ENCODE measurements at places on chromosomes 6 and 20.

DNA sequence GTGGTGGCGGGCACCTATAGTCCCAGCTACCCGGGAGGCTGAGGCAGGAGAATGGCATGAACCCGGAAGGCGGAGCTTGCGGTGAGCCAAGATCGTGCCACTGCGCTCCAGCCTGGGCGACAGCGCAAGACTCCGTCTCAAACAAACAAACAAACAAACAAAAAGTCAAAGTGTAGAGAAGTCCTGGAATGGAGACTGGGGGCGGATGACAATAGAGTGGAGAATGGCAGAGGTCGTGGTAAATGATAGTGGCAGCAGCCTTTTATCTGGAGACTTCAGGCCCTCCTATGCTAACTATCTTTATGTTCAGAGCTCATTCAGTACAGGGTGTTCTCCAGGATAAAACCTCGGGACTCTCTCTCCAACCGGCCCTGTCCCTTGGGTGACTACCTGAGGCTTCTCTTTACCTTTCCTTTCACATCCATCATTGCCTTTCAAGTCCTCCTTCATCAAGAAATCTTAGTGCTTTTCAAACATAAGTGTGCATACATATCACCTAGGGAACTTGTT, 1.4 kb upstream of the FKBPL start:
- no peak for DNase-seq

DNA sequence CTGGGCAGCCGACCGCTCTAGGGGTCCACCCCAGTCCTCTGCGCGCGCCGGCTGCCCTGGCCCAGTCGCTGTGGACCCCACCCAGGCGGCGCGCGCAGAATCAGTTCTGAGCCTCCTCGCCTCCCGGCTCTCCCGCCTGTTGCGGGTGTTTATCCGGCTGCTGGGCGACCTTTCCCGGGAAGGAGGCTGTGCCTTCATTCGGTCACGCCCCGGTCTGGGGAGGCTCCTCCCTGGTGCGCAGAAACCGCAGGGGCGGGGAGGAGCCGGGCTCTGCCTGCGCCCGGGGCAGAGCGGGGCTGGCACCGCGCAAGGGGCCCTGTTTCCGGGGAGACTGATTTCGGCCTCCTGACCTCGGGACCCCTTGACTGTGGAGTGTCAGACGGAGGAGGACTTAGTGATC, 80.8 kb upstream of the EYS start:
- no peak for DNase-seq

GRCh38 chr6:120228297-120228696, 878.7 kb upstream of the MAN1A1 start:
- DNase-seq: no peak

DNA sequence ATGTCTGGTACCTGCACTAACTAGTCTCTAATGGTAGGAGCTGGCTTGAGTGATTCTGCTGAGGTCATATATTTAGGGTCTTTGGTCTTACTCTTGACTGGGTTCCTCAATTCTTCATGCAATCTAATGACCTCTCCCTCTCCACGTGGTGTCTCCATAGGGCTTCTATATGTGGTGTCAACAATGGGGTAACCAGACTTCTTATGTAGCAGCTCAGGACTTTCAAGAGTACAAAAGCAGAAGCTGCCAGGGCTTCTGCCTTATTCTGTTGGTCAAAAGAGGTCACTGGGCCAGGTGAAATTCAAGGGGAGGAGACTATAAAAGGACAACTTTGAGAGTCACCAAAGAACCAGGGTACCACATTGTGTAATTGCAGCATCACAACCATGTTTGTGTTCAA, 54.3 kb downstream of the NUS1 start:
- no peak for DNase-seq

GRCh38 chr6:86856937-86857563, 80.3 kb upstream of the HTR1E start:
- no peak for DNase-seq

- DNase-seq: no peak
Measured at GRCh38 chr20:48825566-48825920, 2.3 kb downstream of the PREX1 start.

DNA sequence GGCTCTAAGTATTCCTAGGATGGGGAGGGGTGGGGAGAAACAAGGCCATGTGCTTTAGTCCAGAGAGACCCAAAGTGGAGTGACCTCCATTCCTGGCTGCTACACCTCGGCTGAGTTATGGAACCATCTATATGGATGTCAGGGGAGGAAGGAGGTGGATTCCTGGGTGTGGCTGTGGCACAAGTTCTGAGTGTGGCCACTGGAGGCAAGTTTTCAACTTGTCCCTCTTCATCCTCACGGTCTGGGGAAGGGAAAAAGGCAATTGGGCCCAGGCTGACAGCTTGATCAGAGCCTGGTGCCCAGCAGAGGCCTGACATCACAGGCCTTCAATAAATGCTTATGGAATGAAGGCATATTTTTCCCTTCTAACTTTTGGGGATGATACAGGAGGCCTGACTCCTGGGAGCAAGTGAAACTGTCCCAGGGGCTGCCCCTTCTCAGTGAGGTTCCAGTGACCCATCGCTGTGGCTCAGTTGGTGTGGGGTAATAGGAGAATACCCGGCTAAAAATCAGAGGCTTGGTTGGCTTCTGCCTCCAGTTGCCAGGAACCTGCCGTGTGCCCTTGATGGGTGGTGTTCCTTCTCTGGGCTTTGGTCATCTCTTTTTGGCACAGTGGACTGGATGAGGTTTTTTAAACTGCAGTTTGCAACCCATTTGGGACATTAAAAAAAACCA, 1.8 kb upstream of the ITPR3 start:
- no peak for DNase-seq

DNA sequence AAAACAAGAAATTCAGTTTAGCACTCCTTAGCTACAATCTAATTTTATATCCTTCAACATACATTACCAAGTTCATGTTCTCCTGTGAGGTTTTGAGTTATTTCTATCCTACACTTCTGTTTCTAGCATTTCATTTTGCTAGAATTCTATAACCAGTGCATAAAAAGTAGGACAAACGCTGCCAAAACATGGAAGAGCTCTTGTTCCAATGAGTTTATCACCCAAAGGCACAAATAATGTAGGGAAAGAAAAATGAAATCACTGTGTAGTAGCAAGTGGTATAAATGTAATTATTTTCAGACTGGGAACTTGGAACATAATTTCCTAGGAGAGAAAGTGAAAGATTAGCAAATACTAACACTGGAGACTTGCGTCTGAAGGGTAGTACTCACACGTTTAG, 413.3 kb upstream of the NRSN1 start:
- DNase-seq: no peak

DNA sequence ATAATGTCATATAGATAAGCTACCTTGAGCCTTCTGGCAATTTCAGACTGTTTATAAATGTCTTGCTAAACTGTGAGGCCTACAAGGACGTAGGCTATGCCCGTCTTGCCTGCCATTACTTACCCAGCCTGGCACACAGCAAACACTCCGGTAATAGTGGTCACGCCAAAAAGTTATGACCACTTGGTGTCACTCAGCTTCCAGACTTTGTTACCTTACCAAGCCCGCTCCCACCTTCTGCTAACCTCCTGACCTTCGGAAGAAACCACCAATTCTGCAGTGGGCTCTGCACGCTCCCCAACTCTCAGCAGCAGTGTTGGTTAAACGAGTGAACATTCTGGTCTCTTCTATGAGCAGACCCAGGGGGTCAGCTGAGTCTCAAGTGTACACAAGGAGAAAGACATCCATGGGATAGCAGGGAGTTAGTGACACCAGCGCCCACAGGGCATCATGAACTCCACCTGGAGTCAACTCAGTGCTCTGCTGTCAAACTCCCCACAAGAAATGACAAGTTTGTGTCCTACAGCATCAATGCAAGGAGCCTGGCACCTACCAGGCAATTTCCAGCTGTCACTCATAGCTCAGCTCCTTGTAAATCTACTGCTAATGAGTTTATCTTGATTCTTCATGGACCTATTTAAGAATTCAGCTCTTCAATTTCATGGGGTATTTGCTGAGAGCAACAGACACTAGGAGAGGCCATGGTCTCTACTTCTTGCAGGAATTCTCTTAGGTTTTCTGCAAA, 119.9 kb downstream of the TTLL2 start:
- no peak for DNase-seq

GRCh38 chr6:16251706-16252105, 13.3 kb downstream of the GMPR start:
- DNase-seq: no peak

DNA sequence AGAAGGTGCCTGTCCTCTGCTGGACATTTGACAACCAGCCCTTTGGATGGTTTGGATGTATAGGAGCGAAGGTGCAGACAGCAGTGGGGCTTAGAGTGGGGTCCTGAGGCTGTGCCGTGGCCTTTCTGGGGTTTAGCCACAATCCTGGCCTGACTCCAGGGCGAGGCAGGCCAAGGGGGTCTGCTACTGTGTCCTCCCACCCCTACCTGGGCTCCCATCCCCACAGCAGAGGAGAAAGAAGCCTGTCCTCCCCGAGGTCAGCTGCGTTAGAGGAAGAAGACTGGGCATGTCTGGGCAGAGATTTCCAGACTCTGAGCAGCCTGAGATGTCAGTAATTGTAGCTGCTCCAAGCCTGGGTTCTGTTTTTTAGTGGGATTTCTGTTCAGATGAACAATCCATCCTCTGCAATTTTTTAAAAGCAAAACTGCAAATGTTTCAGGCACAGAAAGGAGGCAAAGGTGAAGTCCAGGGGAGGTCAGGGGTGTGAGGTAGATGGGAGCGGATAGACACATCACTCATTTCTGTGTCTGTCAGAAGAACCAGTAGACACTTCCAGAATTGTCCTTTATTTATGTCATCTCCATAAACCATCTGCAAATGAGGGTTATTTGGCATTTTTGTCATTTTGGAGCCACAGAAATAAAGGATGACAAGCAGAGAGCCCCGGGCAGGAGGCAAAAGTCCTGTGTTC, 1.3 kb upstream of the CDKN1A start:
- DNase-seq: no peak

- no peak for DNase-seq
Measured at GRCh38 chr6:41607736-41608135, 30.5 kb upstream of the MDFI start.

DNA sequence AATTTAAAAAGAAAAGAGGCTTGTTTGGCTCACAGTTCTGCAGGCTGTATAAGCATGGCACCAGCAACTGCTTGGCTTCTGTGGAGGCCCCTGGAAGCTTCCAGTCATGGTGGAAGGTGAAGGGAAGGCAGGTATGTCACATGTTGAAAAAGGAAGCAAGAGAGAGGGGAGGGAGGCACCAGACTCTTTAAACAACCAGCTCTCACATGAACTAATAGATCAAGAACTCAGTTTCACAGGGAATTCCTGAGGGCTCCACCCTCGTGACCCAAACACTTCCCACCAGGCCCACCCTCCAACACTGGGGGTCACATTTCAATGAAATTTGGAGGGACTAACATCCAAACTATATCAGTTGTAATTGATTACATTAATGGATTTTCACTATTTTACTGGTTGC, 127.9 kb upstream of the MLIP start:
- no peak for DNase-seq

DNA sequence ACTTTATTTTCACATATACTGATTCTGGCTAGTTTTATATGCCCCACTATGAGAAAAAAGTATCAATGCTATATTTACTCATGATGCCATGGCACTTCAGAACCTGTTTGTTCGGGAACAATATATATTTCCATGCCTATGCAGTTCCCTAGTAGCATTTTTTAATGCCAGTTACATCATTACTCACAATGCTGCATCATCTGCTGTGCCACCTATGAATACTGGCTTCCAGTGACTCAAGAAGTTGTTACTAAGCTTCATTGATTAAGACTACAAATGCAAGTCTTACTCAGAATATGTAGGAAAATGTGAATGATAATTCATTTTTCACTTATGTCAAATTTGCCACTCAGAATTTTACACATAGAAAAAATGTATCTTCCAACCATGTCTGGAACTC, 97.9 kb downstream of the MAFB start:
- no peak for DNase-seq

DNA sequence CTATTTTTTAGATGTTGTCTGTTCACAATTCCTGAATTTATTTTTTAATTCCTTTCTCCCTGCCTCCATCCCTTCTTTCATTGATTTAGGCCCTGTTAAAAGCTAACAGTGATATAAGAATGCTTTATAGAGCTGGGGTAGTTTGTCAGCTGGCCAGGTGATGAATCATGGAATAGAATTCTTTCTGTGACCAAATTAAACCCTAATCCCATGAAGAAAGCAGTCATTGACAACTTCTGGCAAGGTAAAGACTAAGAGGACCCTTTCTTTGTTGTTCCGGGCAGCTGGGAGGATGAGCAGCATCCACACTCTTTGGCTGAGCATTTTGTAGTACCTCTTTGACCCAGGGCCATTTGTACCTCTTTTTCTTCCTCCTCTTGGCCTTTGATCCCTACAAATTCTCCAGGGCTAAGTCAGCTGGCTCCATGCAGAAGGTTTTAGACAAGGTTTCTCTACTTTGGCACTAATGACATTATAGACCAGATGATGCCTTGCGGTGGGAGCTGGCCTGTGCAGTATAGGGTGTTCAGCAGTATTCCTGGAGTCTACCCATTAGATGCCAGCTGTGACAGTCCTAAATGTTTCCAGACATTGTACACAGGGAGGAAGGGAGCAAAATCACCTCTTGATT, 102.9 kb downstream of the SLX4IP start:
- DNase-seq: no peak

DNA sequence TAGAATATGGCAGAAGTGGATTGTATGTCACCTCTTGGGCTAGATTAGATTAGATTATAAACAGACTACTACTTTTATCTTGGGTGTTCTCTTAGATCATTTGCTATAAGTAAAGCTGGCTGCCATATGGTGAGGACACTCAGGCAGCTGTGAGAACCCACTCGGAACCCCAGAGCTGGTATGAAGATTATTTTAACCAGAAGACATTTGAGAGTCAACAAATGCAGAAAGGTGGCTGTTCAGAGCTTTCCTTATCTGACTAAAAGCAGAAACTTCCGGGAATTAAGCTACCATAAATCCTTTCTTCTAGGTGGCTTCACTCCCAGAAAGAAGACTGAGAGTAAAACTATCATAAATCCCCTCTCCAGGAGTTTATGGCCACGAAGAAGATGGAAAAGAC, 91.9 kb downstream of the RNGTT start:
- no peak for DNase-seq

DNA sequence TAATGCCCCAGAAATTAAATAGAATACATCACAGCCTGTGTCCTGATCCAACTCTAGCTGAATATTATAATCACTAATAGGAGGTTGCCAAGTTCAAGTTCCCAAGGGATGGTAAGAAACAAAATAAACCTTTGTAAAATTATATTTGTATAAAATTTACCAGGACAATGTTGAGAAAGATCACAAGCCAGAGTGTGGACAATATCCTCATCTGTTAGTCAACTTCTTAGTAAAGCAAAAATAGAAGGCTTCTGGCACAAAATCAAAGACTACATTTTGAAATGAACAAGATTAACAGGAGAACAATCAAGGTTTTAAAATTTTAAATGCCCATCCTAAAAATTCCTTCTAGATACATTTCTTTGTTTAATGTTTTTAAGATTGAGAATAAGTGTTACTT, 290.4 kb upstream of the HSF2 start:
- DNase-seq: no peak

DNA sequence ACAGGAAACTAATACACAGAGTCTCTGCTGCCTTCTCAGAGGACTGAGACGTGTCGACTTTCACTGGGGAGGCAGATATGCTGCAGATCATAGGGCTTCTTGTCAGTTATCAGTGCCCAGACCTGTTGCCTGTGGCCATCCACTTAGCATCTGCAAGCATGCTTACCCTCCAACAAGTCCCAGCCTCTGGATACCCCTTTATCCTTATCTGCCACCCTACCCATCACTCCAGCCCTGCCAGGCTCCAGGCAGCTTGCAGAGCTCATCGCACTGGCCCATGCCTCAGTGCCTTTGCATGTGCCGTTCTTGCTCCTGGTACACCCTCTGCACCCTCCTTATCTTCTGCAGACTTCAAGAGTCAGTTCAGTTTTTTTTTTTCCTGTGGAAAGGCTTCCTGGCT, 119.2 kb downstream of the TOX2 start:
- no peak for DNase-seq

GRCh38 chr6:113122060-113122459, 735.1 kb upstream of the MARCKS start:
- no peak for DNase-seq
